Activated T-cell treated with anti-CD3 and anti-CD28 coated beads for 48 hours (primary cell): ENCODE measurements at places on chromosomes 1 and 21.

DNA sequence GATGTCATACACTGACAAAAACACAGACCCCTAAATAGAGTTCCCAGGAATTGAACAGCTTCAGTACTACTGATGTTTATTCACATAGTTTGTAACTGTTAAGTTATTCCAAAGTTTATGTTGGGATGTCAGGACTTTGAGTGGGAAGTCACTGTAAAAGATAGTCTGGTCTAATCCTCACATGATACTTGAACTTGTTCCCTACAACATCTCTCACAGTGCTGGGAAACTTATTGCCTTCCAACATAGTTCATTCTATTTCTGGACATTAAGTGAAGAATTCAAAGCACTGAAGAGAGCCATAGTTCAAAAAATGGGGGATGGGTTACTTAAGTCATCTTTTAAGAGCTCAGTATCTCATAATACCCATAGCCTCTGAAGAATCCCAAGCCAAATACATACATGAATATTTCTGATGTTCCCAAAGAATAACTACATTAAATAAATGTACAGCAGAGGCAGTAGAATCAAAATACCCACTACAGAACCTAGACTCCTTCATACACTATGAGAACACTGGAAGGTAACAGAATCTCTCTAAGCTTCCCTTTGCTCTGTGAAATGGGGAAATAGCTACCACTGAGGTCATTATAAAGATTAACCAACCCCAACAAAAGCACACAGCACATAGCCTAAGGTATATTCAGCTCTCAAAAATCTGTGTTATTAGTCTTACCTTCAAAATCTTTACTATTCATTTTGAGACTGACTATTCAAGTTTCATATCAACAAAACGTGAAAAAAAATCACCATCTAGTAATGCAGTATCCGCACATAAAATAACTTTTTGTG, 81.4 kb downstream of the ESRRG start:
- DNase-seq = no peak

GRCh38 chr1:11051781-11052511, 4.9 kb upstream of the MASP2 start:
- no peak for DNase-seq

GRCh38 chr1:17573518-17574041, 34.1 kb downstream of the ARHGEF10L start:
- no peak for DNase-seq

GRCh38 chr1:234398849-234399381, 25.7 kb downstream of the COA6 start:
- DNase-seq = no peak

- no peak for DNase-seq
These were observed 30.3 kb upstream of the ANGPTL7 start for GRCh38 chr1:11158720-11159321.
